Stimulated activated memory B cell treated with anti-CD40 and anti-IgM and Interleukin-4, amounts not matched to agents 10 μg/mL and 1 μg/mL and 100 μg/mL, for 72 hours (primary cell): ENCODE measurements at places on chromosomes 3 and 15.

GRCh38 chr3:36891701-36892160, 53.1 kb downstream of the TRANK1 start:
- peak; percentile 90 for ATAC-seq

DNA sequence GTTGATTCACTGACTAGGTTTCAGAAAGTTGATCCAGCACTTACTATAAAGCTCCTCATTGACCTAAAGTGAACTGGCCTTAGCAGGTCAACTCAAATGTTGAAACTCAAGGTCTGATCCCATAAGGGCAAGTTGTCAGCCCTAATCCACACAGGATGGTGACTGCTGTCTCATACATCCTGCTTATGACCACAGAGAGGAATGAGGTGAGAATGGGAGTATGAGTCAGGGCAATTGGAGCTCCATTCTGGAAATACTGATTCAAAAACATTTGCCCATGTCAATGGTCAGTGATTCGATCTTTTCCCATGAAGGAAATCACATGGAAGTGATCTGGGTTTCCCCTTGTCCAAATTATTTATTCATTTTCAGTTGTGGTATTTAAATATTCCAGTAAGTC, 78.7 kb downstream of the ZNF385D start:
- ATAC-seq, result no peak

- ATAC-seq, result no peak
Measured at GRCh38 chr15:25171856-25172687, 217.3 kb downstream of the SNRPN start.

DNA sequence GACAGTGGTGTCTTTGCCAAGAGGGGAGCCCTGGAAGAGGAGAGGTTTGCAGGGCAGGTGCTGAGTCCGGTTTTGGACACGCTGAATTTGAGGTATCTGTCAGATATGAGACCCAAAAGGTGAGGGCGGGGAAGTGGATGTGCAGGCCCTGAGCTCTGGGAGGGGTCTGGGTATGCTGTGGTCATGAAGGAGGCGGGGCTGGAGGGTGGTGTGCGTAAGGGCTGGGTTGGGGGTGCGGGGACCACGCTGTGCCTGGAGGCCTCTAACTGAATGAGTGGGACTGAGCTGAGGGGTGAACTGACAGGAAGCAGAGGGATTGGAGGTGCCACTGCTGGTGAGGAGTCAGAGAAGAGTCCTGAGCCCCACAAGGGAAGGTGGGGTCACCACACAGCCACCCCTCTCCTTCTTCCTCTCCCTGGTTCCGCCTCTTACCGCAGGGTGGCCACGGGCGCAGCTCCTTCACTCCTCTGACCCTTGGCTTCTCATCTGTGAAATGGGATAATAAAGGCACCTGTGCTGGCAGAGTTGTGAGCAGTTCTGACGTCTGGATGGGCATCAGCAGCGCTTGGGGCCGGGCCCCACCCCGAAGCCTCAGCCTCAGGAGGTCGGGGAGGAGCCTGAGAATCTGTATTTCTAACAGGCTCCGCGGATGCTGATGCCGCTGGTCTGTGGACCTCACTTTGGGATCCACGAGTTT, 28.8 kb downstream of the PSTPIP1 start:
- no peak for ATAC-seq

GRCh38 chr3:113259196-113259595, 47.8 kb downstream of the BOC start:
- ATAC-seq, result no peak

- ATAC-seq, result peak; percentile 46
Measured at GRCh38 chr3:133895208-133896001, at the start of gene RAB6B. Gene RAB6B (minus strand): TSS chr3:133895882. CDS start chr3:133895466, 416 bp downstream.

- peak; percentile 34 for ATAC-seq
Measured at GRCh38 chr3:124648551-124648950, 81.7 kb upstream of the UMPS start.

GRCh38 chr3:61718565-61718964, 157.2 kb downstream of the PTPRG start:
- ATAC-seq, result no peak

DNA sequence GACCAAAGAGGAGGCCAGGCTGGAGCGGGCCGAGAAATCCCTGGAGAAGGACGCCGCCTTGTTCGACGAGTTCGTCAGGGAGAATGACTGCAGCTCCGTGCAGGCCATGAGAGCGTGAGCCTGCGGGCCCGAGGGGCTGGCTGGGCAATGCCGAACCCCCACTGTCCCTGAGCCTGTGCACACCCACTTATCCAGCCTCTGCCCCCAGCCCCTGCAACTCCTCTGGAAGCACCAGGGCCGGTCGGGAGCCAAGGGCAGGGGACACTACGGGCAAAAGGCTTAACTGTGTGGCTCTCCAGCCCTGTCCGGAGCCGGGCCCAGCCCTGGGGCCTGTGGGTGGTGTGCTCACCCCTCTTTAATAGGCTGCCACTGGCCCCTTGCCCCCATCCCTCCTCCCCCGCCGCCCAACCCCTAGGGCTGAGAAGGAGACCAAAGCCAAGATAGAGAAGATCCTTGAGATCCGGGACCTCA, 24.0 kb downstream of the CFAP100 start:
- ATAC-seq, result no peak

- ATAC-seq, result no peak
Measured at GRCh38 chr15:66721501-66721937, 19.5 kb downstream of the SMAD6 start.

DNA sequence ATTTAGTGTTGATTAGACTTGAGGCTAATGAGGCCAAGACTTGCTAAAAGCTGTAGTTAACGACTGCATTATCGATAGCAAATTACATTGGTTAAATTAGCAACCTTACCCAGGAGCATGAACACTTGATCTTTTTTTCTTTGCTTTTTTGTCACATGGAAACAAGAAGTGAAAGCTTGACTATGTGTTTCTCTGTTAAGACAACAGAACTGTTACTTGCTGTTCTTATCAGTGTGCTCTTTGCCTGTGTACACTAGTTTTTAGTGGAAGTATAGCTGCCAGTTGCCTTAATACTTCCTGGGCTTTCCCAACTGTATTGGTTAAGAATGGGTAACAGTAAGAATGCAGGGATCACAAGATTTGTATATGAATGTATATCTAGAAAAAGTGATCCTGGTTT, 625.5 kb downstream of the NAALADL2 start:
- no peak for ATAC-seq

DNA sequence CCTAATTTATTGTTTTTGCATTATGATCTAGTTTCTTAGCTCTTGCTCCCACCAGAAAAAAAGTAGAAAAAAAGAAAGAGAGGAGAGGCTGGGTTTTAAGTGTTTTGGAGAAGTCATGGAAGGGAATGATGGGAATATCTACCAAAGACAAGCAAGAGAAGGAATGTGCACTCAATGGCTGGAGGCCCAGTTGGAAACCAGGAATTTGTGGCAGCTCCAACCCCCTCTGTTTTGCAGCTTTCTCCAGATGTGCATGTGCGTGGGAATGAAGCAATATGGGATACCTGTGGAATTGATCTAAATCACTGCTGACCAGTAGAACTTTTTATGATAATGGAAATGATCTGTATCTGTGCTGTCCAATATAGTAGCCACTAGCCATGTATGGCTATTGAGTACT, 27.1 kb downstream of the EIF2AK4 start:
- ATAC-seq, result no peak

DNA sequence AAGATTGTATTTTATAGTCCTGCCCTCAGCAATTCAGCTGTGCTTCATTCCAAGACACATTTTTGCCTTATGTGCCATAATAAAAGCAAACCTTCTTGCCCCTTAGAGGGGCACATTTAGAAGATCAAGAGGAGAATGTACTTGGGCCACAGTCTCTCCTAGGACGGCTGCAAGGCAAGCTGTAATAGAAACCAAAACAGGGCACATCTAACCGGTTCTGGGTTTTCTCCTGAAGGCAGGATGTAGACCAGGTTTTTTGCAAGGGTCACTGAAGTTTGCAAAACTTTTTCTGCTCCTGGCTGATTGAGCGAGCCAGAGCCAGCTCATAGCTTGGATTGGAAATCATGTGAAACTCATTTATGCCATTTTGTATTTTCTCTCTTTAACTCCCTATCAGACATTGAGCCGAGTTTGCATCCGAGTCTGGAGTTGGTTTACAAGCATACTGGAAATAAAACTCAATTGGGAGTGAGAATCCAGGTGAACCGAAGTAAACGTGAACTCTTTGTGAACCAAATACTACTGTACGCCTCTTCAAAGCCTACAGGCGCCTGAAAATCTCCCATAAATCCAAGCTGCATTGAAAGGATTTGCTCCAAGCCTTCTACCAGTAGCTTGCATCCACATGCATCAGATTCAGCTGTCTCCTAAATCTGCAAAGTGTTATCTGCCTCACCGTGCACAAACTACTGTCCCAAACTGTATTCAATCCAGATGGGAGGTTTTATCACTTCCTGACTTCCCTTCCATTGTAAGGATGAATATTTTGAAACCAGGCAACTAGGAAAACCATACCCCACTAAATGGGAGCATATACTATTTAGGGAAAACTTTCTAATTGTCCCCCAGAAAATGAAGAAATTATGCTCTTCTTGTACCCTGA, 60.9 kb upstream of the TSC22D2 start:
- no peak for ATAC-seq

- ATAC-seq, result no peak
Measured at GRCh38 chr3:187292631-187293515, 1.3 kb upstream of the MASP1 start.

DNA sequence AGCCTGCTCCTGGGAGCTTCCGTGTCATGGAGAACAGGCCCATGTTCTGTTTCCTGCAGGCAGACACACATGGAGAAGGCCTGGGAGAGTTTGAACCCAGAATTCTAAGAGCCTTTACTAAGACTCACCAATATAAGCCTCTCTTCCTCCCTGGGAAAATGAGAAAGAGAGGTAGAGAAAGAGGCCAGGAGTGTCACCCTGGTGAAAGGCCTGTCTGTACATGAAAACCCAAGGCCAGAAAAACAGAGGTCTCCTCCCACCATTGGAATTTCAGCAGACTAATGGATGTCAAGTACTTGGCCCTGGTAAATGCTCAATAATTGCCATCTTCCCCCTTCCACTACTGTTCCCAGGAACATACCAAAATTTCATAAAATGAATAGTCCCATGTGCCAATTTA, 117.6 kb downstream of the TOP2B start:
- ATAC-seq, result no peak

GRCh38 chr3:189458528-189458927, 172.7 kb upstream of the TP63 start:
- no peak for ATAC-seq

DNA sequence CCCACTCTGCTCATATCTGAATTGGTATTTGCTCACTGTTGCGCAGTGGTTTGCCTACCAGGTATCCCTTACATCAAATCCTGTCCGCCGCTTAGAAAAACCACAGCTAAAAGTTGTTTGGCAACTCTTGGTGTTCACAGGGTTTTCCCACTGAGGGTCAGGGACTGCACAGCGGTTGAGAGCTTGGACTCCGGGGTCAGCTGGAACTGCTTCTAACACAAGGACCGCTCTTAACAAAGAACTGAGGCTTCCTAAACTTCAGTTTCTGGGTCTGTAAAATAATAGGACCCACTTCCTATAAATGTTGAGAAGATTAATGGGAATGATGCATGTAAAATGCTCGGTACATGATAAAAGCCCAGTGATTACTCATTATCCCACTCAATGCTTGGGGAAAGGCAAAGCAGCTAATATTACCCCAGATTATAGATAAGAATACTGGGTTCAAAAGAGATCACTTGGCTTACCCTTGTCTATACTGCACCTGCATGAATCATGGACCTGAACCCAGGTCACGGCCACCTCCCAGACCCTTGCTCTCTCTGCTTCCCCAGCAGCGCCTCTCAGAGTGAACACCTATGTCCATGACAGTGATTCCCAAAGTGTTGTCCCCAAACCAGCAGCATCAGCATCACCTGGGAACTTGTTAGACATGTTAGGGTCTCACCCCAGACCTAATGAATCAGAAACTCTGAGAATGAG, 36.1 kb downstream of the LIPC start:
- no peak for ATAC-seq

GRCh38 chr15:34984889-34985630, 3.0 kb downstream of the ZNF770 start:
- no peak for ATAC-seq

- no peak for ATAC-seq
Measured at GRCh38 chr3:83454353-83454752, 1504.4 kb upstream of the CADM2 start.

GRCh38 chr3:185460719-185461350, 38.0 kb downstream of the TMEM41A start:
- ATAC-seq, result no peak

DNA sequence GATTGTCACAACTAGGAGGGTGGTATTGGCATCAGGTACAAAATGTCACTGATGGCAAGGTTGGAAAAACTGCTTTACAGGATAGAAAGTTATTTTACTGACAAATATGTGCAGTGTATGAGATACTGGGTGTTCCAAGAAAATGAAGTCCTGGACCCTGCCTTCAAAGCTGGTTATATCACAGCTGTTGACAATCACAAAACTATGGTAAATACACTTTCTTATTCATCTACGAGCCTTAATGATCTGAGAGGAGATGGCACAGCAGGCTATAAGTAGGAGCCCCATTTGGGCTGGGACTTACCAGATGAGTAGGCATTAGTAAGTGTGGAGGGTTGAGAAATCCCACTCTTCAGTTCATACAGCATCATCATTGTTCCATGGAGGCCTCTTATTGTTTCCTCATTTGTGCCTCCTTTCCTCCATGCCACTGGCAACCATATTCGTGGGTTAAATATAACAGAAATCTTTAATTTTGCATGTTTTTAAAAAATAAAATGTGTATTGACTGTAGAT, 66.9 kb downstream of the CMTM8 start:
- ATAC-seq, result no peak

DNA sequence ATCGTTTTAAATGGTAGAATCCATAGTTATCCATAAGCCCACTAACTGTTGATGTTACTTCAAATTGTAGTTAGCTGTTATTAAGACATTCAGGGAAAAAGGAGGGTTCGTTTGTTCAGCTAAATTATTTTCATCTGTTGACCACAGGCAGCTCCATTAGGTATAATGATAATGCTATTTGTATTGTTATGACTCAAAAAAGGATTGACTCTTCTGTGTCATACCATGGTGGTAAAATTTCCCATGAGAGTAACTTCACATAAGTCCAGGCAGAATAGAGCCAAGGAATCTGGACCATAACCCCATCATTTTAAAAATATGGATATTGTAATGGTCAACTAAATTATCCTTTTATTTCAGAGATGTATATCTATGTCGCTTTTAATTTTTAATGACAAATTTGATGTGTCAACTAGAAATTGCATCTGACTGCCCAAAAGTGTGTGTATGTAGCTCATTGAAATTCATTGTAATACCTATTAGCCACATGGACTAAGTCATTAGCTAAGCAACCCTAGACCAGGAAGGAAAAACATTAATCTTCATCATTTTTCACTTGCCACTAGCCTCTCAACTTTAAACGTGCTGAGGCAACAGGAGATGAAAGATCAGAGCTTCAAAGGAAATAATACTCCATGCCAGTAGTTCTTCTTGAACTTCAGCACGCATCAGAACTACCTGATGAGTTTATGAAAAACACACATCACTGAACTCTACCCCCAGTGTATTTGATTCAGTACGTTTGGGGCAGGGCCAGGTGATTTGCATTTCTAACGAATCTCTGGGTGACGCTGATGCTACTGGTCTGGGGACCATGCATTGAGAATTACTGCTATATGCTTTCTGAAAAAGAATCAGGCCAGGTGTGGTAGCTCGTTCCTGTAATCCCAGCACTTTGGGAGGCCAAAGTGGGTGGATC, 537.7 kb downstream of the UNC13C start:
- no peak for ATAC-seq

GRCh38 chr3:99172736-99173657, 271.5 kb upstream of the DCBLD2 start:
- no peak for ATAC-seq

GRCh38 chr3:57903124-57903890, 104.9 kb upstream of the FLNB start:
- no peak for ATAC-seq
